CD4-positive, alpha-beta T cell (primary cell): ENCODE measurements at places on chromosomes 3 and 15. TPM values are rescaled to one million over a fixed set of nuclear protein-coding genes. Genes with fewer than 3 reads are reported as not detected.

- no peak for DNase-seq
Observed at GRCh38 chr3:180018543-180018942, 18.2 kb downstream of the PEX5L start.

DNA sequence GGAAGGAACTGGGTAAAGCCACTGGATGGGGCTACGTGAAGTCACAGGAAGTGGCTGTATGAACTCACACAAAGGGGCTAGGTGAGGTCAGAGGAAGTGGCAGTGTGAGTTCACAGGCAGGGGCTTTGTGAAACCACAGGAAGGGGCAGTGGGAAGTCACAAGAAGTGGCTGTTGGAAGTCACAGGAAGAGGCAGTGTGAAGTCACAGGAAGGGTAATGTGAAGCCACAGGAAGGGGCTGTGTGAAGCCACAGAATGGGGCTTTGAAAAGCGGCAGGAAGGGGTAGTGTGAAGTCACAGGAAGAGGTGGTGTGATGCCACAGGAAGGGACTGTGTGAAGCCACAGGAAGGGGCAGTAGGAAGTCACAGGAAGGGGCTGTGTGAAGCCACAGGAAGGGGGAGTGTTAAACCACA, 34.6 kb downstream of the GASK1A start:
- peak; percentile 44 for DNase-seq

- no peak for DNase-seq
Observed at GRCh38 chr15:84874981-84875699, 9.3 kb upstream of the SLC28A1 start.

DNA sequence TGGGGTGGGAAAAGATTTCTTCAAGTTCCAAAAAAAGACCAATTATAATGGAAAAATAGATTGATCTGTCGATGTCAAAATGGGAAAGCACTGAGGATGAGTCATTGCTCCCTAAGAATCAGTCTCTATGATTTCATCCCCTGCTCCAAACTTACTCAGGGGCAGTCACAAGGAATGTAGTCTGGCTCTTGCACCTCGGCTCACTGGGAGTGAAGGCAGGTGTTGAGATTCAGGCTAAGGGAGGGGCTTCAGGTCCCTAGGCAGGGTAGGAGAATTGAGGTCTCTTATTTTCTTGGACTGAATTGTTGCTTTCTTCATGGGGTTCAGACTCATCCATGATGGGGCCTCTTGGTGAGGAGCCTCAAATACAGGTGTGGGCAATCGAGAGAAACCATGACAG, 14.2 kb downstream of the ESYT3 start:
- no peak for DNase-seq

DNA sequence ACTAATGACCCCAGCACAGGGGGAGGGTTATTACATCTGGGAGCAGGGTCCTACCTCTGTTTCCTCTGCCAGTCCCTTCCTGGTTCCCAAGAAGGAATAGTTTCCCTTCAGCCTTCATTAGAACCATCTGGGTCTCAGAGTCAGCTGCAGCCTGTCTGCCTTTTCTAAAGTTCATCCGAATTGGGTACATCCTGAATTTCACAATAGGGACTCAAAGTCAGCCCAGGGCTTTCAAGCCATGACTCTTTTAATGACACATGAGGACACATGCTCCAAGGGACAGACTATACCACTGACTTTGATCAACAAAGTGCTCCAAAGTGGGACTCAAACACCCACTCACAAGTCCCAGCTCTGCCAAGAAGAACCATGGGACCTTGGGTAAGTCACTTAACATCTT, 12.7 kb upstream of the CRABP1 start:
- DNase-seq, result no peak

DNA sequence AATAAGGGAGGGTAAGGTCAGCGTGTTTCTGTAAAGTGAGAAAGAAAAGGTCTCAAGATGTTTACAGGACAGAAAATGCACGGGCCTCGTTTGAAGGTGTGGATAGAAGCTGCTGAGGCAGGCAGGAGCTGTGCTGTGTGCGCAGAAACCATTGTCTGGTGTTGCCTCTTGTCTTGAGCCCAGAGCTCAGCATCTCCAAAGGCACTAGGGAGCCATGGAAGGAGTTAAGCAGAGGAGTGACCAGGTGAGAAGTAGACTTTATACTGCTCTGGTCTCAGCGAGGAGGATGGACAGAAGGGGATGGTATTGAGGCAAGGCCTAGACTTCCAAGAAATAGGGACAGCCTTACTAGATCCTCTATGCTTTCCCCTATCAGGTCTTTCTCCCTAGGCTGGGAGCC, 13.0 kb downstream of the CAND2 start:
- no peak for DNase-seq

- no peak for DNase-seq
Observed at GRCh38 chr3:22284559-22284958, 533.5 kb upstream of the ZNF385D start.

GRCh38 chr3:139292192-139292591, 51.6 kb upstream of the MRPS22 start:
- no peak for DNase-seq

DNA sequence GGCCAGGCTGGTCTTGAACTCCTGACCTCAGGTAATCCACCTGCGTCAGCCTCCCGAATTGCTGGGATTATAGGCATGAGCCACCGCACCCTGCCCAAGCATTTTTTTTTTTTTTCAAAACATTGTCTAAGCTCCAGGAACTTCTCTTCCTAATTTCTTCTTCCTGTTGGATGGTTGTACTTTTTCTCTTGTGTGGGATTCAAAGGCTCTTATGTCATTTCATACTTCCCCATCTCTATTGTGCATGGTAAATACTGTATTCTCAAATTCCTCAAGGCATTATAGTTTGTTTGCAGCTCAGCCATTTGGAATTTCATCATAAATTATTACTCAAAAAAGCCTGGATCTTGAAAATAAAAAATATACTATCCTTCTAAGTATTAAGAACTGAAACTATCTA, 199.1 kb upstream of the GADL1 start:
- DNase-seq, result no peak

GRCh38 chr15:63881431-63881830, 47.7 kb upstream of the HERC1 start:
- DNase-seq, result no peak

DNA sequence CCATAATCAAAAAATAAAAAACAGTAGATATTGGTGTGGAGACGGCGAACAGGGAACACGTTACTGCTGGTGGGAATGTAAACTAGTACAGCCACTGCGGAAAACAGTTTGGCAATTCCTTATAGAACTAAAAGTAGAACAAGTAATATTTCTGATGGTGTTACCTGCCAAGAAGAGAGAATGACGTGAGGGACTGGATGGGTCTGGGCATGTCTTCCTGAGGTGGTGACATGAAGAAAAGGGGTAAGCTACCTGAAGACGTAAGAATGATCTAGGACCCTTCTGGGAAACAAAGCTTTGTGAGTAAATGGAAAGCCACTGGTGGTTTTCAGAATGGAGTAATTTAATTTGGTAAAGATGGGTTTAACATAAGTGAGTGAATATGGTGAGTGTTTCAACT, 19.4 kb upstream of the PLOD2 start:
- no peak for DNase-seq

DNA sequence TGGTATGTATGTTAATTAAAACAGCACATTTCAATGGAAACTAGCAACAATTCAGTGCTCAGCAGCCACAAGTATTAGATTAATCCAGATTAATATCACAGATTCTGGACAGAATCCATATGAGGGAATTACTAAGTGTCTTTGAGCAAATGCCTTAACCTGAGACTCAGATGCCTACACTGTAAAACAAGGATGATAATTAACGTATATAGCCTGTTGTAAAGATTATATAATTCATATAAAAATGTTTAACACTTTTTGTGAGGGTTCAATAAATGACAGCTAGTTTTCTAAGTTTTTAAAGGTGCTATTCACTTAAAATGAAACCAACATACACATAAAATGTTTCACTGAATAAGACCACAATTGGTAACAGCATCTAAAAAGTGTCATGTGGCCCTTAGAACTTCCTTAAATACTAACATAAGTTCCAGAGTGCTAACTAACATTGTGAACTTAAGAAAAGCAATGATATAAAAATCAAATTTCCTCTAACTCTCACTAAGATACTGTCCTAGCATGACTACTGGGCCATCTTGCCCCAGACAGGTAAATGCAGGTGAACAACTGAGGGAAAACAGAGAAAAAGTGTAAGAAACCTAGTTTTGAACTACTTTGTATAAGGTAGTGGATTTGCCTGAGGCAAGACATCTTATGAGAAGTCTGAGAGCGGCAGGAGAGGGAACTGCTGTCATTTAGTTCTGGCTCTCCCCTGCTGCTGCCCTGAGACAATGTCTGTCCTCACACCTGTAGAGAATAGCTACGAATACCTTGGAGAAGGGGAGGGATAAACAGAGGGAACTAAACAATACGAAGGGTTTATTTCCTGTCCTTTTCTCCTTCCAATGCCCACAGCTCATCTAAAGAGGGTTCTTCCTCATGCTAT, 151.3 kb downstream of the ADAM10 start:
- DNase-seq, result no peak

KCNMB2 gene
- total RNA-seq, result not detected

PLCH1 gene
- total RNA-seq, result 0.20 TPM

CCR3 gene
- total RNA-seq, result not detected

ZIC1 gene
- total RNA-seq, result not detected

PLA2G4E gene
- total RNA-seq, result not detected

TRIM42 gene
- not detected for total RNA-seq
